ENCODE measurements at places on chromosomes 11 and 22. TPM values are rescaled to one million over a fixed set of nuclear protein-coding genes. Genes with fewer than 3 reads are reported as not detected.
A peak's percentile ranks its signal among the peaks of the same experiment; 100 is the strongest.

GRCh38 chr11:57249384-57250319 lies 12.6 kb upstream of the APLNR start:
- H3K4me1 ChIP-seq, result no peaks in the 10 kb centered on the region
- no peaks in the 10 kb centered on the region for H3K36me3 ChIP-seq
- H3K27ac ChIP-seq, result no peak overlapping the region
- H3K27me3 ChIP-seq, result peaks cover 5% of the 10 kb centered on the region
- H3K4me3 ChIP-seq, result no peak overlapping the region
- DNase-seq, result peak; percentile 47

DNA sequence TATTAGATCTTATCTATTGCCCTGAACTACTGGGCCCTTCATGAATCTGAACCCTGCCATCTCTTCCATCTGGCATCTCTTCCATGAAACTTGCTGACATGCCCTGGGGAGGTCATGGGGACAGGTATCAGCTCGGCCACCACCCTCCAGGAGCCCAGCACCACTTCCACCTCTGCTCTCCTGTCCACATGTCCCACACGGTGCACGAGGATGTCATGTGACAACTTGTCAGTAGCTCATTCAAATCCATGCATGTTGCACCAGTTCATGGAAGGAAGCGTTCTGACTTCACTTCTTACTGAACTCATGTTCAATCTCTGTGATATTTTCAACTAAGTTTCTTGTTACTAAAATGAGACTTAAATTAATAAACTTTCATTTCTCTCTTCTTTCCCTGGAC lies 16.6 kb downstream of the YPEL1 start:
- H3K27ac ChIP-seq, result no peak overlapping the region
- H3K4me1 ChIP-seq, result no peaks in the 10 kb centered on the region
- H3K36me3 ChIP-seq, result no peaks in the 10 kb centered on the region
- no peak overlapping the region for H3K4me3 ChIP-seq

DNA sequence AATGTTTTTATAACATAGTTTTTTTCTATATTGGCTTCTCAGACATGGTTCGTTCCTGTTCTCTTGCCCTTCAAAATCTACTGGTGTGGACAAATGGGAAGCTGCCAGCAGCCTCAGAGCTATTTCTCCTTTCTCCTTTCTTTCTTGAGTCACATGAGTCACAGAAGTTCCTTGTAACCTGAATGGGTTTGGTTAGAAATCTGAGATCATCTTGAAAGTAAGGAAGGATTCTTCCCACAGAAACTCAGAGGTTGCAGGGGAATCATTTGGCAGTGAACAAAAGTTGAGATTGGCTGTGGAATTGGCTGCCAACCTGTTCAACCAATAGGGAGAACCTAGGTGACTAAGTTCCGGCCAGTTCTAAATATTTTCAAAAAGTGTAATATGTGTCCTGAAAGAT lies 12.5 kb downstream of the PLET1 start:
- no peaks in the 10 kb centered on the region for H3K4me1 ChIP-seq
- no peaks in the 10 kb centered on the region for H3K27me3 ChIP-seq
- H3K36me3 ChIP-seq, result no peaks in the 10 kb centered on the region
- DNase-seq, result no peak

- DNase-seq, result no peak
- H3K27me3 ChIP-seq, result no peaks in the 10 kb centered on the region
- no peak overlapping the region for H3K27ac ChIP-seq
- H3K4me3 ChIP-seq, result no peak overlapping the region
- no peaks in the 10 kb centered on the region for H3K36me3 ChIP-seq
Observed at GRCh38 chr11:38582756-38583155, 1984.7 kb upstream of the RAG2 start.

GRCh38 chr11:72962084-72962483 lies 147.9 kb downstream of the ATG16L2 start:
- H3K36me3 ChIP-seq, result no peaks in the 10 kb centered on the region
- DNase-seq, result no peak
- no peak overlapping the region for H3K4me3 ChIP-seq

GRCh38 chr11:44831605-44832394 lies 105.0 kb downstream of the TSPAN18 start:
- no peak overlapping the region for H3K4me3 ChIP-seq
- H3K27me3 ChIP-seq, result no peaks in the 10 kb centered on the region
- H3K27ac ChIP-seq, result no peak overlapping the region
- H3K4me1 ChIP-seq, result no peaks in the 10 kb centered on the region

GRCh38 chr22:40290516-40290915 lies 55.8 kb upstream of the ADSL start:
- H3K27ac ChIP-seq, result no peak overlapping the region
- no peaks in the 10 kb centered on the region for H3K27me3 ChIP-seq
- no peak overlapping the region for H3K4me3 ChIP-seq
- no peaks in the 10 kb centered on the region for H3K4me1 ChIP-seq
- peaks cover 3% of the 10 kb centered on the region for H3K36me3 ChIP-seq

DNA sequence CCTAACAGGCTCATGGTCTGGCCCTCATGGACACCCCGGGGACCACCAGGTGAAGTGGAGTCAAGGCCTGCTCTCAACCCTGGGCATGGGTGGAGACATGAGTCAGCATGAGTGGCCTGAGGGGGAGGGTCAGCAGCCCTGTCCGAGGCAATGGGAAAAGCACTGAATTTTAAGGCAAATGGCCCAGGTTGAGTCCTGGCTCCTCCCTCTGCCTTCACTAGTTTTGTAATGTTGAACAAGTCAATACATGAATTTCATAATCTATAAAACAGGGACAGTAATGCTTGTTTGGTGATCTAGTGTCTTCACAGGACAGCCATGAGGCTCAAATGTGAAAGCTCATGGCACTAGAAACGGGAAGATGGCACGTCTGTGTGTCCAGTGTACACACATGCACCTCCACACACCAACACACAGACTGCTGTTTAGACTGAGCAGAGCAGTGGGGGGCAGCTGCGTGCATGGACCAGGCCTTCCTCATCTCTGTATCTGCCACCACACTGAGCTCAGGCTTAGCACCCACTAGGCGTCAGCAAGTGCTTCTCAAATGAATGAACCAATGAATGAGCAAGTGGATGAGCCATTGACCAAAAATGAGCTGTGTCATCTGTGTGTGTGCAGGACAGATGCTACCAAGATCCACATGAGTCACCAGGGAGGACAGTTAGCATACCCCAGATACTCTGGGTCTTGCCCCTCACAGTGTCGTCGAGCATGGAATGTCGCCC lies 63.4 kb downstream of the NRXN2 start:
- no peaks in the 10 kb centered on the region for H3K36me3 ChIP-seq
- no peaks in the 10 kb centered on the region for H3K4me1 ChIP-seq
- no peak overlapping the region for H3K27ac ChIP-seq
- peak; percentile 57 for DNase-seq
- no peak overlapping the region for H3K4me3 ChIP-seq

DNA sequence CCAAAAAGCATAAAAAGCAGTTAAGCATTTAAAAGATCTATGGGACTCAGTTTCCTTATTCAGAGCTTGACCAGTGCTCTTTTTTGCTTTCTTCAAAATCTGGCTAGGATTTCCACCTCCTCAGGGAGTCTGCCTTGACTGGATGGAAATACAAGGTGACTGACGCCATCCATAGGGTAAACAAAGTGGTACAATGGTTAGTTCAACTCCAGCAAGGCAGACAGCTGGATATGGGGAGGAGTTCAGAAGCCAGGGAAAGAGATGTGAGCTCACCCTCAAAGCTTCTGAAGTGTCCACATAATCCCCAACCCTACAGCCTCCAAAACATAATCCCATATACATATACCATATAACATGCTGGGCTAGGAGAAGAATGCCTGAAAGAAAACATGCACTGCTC lies 52.0 kb downstream of the KIRREL3 start:
- no peaks in the 10 kb centered on the region for H3K27me3 ChIP-seq
- H3K36me3 ChIP-seq, result no peaks in the 10 kb centered on the region
- no peak overlapping the region for H3K27ac ChIP-seq
- H3K4me3 ChIP-seq, result no peak overlapping the region

DNA sequence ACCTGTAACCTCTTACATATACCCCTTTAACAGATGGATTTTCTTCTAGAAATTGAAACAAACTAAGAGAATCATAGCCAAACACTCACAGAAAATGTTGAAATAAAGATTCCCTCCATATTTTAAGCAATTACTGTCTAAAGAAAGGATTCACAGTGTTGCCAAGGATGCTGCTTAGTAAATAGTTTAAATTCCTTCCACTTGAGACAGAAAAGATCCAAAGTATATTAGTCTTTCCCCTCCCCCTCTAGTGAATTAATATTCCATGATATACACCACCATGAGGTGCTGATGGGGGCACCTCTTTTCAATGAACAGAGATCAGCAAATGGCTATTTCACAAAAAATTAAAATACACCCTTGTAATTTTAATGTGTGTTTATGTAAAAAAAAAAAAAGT lies 186.8 kb downstream of the SOX6 start:
- H3K27ac ChIP-seq, result no peak overlapping the region
- no peak for DNase-seq
- H3K4me3 ChIP-seq, result no peak overlapping the region
- no peaks in the 10 kb centered on the region for H3K36me3 ChIP-seq
- no peaks in the 10 kb centered on the region for H3K4me1 ChIP-seq
- H3K27me3 ChIP-seq, result no peaks in the 10 kb centered on the region

DNA sequence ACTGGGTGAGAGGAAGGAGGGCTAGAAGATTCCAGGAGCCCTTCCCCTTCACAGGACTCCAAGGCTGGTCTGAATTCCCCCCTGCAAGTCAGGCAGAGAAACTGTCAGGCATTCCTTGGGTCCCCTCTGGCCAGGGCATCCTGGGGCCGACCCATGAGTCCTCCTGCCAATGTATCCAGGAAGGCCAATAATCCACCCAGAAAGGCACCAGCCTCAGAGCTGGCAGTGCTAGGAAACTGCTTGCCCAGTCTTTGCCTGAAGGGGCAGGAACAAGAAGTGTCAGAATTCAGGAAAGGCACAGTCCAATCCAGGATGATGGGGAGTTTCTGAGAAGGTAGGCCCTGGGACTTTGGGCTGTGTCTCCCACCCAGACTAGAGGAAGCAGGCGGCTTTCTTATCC lies 41.0 kb downstream of the BUD13 start:
- DNase-seq, result no peak
- H3K36me3 ChIP-seq, result no peaks in the 10 kb centered on the region
- peaks cover 8% of the 10 kb centered on the region for H3K27me3 ChIP-seq
- H3K27ac ChIP-seq, result no peak overlapping the region
- H3K4me3 ChIP-seq, result no peak overlapping the region
- H3K4me1 ChIP-seq, result no peaks in the 10 kb centered on the region

- no peak overlapping the region for H3K27ac ChIP-seq
- H3K4me1 ChIP-seq, result no peaks in the 10 kb centered on the region
- no peak overlapping the region for H3K4me3 ChIP-seq
- peak; percentile 12 for DNase-seq
- H3K36me3 ChIP-seq, result no peaks in the 10 kb centered on the region
Observed at GRCh38 chr11:103257360-103257759, 148.1 kb downstream of the DYNC2H1 start.

DNA sequence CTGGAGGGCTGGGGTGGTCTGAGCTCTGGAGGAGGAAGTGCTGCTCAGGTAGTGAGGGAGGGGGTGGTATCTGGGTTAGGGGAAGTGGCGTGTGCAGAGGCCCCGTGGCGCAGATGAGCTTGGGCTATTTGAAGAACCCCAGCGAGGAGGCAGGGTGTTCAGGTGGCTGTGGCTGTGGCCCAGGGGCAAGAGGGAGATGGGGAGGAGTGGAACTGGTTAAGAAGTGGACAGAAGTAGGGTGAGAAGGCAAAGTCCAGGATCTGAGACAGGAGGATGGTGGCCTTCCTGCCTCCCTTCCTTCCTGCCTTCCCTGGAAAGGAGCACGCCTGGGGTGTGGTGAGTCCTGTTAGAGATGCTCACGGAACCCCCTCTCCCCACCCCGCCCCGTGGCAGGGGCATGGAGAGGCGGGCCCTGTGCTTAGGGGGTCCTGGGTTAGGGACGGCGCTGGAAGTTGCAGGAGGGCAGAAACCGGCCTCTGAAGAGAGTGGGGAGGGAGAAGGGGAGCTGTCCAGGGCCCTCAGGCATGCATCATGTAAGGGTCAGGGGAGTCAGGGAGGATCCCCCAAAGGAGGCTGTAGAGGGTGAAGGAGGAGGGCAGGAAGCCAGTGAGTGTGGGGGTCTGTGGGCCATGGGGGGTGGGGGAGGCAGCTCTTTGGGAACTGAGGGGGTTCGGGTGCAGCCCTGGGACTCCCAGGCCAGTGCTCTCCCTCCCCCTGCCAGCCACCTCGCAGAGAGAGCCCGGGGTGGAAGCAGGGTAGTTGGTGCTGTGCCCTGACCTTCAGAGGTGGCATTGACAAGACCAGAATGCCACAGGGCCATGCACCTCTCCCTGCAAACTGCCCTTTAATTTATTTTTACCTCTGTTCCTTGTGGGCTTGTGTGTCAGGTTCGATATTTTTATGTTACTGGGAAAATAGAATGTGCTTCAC lies 63.7 kb upstream of the PARVG start:
- no peak overlapping the region for H3K27ac ChIP-seq
- H3K36me3 ChIP-seq, result no peaks in the 10 kb centered on the region
- H3K4me3 ChIP-seq, result no peak overlapping the region
- no peak for DNase-seq

- peaks cover 29% of the 10 kb centered on the region for H3K27me3 ChIP-seq
- no peak overlapping the region for H3K4me3 ChIP-seq
- no peaks in the 10 kb centered on the region for H3K4me1 ChIP-seq
- no peaks in the 10 kb centered on the region for H3K36me3 ChIP-seq
Observed at GRCh38 chr11:36365907-36366306, 69.8 kb downstream of the PRR5L start.

GRCh38 chr11:24068197-24068596 lies 428.7 kb upstream of the LUZP2 start:
- no peaks in the 10 kb centered on the region for H3K27me3 ChIP-seq
- H3K36me3 ChIP-seq, result no peaks in the 10 kb centered on the region
- no peak overlapping the region for H3K4me3 ChIP-seq
- H3K4me1 ChIP-seq, result no peaks in the 10 kb centered on the region

GRCh38 chr11:118216621-118217481 lies 8.0 kb downstream of the JAML start:
- no peak overlapping the region for H3K4me3 ChIP-seq
- no peaks in the 10 kb centered on the region for H3K36me3 ChIP-seq
- H3K27ac ChIP-seq, result no peak overlapping the region
- no peaks in the 10 kb centered on the region for H3K4me1 ChIP-seq
- H3K27me3 ChIP-seq, result peaks cover 33% of the 10 kb centered on the region

DNA sequence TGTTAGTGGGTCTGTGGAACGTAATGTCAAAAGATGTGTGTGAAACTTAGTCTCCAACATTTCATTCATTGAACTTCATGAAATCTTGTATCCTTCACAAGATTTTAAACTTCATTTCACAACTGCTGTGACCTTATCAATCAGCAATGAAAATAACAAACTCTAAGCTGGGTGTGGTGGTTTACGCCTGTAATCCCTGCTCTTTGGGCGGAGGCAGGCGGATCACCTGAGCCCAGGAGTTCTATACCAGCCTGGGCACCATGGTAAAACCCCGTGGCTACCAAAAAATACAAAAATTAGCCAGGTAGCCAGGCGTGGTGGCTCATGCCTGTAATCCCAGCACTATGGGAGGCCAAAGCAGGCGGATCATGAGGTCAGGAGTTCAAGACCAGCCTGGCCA lies 5.1 kb downstream of the CHKA start:
- H3K27me3 ChIP-seq, result no peaks in the 10 kb centered on the region
- H3K4me3 ChIP-seq, result no peak overlapping the region
- DNase-seq, result no peak
- peaks cover 9% of the 10 kb centered on the region for H3K36me3 ChIP-seq

SELENOH gene
- 112 TPM for total RNA-seq

ZC3H7B gene
- 62.0 TPM for total RNA-seq

SEPTIN5 gene
- 17.2 TPM for total RNA-seq

RFPL2 gene
- total RNA-seq, result not detected

TTC9C gene
- 39.4 TPM for total RNA-seq

C11orf91 gene
- total RNA-seq, result 1.3 TPM

ATG2A gene
- total RNA-seq, result 28.8 TPM

Measured in Panc1 (cell line).